ENCODE measurements at places on chromosomes 6 and 20.
A peak's percentile ranks its signal among the peaks of the same experiment; 100 is the strongest.

DNA sequence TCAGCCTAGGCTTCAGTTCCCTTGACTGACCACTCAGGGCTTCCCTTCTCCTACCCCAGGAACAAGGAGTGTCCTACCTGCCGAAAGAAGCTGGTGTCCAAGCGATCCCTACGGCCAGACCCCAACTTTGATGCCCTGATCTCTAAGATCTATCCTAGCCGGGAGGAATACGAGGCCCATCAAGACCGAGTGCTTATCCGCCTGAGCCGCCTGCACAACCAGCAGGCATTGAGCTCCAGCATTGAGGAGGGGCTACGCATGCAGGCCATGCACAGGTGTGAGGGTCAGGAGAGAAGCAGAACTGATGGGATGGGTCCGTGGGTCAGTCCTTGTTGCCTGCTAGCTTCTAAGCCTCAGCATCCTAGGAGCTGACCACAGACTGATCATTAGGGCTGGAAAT lies 1.6 kb downstream of the RING1 start:
- no peak for DNase-seq

DNA sequence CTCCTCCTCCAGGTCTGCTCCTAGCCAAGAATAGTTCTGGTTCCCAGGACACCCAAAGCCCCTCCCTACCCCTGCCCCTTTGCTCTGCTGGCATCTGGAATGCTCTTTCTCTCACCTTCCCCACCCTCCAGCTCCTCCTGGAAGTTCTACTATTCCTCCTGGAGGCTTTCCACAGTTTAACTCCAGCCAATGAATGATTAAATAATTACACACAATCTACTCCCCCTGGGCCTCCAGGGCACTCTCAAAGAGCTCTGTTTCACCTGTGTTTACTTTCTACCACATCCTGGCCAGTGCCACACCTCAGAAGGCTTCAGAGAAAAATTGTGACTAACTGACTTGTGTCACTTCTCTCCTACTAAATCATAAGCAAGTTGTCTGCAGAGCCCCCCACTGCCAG lies 36.2 kb downstream of the GCM1 start:
- DNase-seq = peak; percentile 3

DNA sequence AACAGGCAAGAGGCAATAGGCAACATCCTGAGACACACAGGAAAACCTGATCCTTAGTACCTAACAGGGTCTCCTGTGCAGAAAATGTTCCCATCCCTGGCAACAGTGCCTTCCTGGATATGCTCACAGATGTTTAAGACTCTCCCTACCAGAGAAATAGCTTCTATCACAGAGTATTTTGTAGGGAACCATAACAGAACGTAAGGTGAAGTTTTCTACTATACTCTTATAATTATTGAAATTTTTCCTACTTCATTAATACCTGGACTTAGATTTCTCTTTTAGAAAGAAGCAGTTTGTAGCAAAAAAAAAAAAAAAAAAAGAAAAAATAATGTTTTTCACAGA lies 33.5 kb upstream of the LGSN start:
- no peak for DNase-seq

DNA sequence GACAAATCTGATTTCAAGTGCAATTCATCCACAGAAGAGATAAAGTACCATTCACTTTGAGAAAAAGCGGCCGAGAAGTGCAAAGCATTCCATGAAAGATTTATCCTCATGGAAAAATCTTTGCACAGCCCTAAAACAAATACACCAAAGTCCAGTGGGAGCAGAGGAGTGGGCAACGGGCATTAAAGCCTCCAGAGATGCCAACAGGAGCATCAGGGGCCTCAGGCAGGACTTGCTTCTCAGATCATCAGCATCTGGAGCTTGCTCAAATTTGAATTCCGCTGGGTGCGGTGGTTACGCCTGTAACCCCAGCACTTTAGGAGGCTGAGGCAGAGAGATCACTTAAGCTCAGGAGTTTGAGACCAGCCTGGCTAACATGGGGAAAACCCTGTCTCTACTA lies 110.7 kb upstream of the NFATC2 start:
- no peak for DNase-seq

GRCh38 chr6:89385156-89385667 lies 26.9 kb downstream of the RRAGD start:
- peak; percentile 34 for DNase-seq

Measured in activated CD4-positive, alpha-beta T cell treated with anti-CD3 and anti-CD28 coated beads, Interleukin-10, Interleukin-2, amounts not matched to agents 100 ng/mL and 50 ng/mL, durations not matched to agents 16 hours and 8 hours (primary cell).